ENCODE measurements at places on chromosomes 2 and 18.
A peak's percentile ranks its signal among the peaks of the same experiment; 100 is the strongest.

DNA sequence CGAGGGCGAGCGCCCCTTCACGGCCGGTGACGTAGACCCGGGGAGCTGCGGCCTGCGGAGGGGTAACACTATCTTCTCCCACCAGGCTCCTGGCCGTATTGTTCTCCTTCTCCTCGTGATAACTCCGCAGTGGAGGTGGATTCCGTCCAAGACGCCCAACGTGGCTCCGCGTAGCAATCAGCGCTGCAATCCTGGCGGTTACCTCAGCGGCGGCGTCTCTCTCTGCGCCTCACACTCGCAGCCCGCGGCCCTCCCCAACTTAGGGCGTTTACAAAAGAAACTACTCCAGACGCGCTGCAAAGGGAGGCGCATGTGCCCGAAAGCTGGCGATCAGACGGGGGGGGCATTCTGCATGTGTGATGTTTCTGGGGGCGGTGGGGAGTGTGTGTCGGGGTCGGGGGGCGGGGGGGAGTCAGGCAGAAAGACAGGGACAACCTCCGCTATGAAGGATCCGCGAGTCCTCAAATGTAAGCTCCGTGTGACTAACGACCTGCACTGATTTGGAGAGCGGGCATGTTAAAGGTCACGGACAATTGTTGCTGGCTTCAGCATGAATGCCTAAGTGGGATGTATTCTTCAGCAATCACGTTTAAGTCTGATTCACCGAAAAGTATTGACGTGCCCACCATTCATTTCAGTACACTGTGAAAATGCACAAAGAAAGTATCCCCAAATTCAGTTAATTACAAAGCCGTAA is 1.3 kb upstream of the ZNF516 start:
- DNase-seq: peak; percentile 20

- DNase-seq: no peak
These were observed 4.9 kb downstream of the CYP26B1 start for GRCh38 chr2:72142570-72143440.

DNA sequence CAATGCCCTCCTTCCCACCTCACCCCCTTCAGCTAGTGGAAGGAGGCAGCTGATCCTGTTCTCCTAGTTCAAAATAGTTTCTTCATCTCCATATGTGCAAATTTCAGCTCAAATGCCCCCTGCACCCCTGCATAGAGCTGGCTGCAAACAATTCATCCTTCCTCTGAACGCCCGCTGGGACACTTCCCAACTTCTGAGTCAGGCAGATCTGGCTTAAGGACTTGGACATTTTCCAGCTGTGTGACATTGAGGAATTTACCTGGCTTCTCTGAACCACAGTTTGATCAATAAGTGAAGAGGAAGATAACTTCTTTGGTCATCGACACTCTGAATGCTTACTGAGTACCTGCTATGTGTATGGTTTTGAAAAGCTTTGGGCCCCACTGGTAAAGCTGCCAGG is 23.5 kb downstream of the PTGR3 start:
- no peak for DNase-seq

- DNase-seq: no peak
These were observed 94.5 kb downstream of the DPP4 start for GRCh38 chr2:161979490-161979889.

- no peak for DNase-seq
These were observed 8.9 kb downstream of the CCL20 start for GRCh38 chr2:227822416-227823003.

DNA sequence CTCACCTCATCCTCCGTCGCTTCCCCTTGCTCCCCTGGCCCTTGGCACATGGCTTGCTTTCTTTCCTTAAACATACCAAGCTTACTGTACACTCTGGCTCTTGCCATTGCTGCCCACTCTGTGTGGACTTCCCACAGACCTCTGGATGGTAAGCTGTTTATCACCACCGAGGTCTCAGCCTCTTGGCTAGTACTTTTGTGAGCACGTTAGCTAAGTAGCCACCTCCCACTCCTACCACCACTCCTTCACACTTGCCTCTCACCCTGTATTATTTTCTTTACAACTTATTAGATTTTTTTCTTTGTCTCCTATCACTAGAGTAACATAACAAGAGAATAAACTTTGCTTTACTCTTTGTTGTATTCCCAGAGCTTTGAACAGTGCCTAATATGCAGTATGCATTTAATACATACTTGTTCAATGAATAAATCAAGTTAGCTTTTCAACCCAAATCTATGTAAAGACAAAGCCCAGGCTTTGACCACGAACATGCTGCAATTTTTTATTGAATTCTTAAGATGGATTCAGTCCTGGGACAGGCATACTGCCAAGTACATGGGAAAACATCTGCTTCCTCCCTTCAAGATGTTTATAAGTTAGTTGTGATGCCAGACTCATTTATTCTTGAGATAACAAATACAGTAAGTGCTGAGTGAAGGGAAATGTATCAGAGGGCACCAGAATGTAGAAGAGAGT is 25.0 kb upstream of the MSGN1 start:
- DNase-seq: no peak

- DNase-seq: no peak
These were observed 498.7 kb upstream of the SPRED2 start for GRCh38 chr2:65931056-65931455.

- DNase-seq: no peak
These were observed at the start of gene DCC for GRCh38 chr18:52339891-52340371. Gene DCC (plus strand): TSS chr18:52340197. CDS start chr18:52340788, 591 bp downstream.

- no peak for DNase-seq
These were observed 7.8 kb downstream of the MERTK start for GRCh38 chr2:111905990-111906735.

- DNase-seq: no peak
These were observed 13.2 kb upstream of the SERTAD2 start for GRCh38 chr2:64666810-64667438.

DNA sequence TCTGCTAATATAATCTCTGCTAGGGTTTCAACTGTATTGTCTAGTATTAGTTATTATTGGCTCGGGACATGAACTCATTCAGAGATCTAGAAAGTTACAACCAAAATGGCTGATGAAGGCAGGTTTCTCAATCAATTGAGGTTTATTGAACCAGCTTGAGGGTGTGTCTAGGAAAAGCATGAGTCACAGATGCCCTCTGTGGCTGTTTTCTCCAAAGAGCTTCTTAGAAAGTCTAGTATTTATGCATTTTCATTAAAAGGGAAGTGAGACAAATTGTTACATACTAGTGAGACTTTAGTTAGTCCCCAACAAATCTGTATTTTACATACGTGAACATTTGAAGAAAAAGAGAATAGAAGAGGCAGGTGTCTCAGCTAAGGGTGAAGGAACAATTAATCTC is 23.0 kb upstream of the RTTN start:
- DNase-seq: no peak

GRCh38 chr2:196718419-196719109 is 79.0 kb downstream of the CCDC150 start:
- no peak for DNase-seq

GRCh38 chr2:195121341-195121740 is 535.7 kb upstream of the SLC39A10 start:
- DNase-seq: no peak

DNA sequence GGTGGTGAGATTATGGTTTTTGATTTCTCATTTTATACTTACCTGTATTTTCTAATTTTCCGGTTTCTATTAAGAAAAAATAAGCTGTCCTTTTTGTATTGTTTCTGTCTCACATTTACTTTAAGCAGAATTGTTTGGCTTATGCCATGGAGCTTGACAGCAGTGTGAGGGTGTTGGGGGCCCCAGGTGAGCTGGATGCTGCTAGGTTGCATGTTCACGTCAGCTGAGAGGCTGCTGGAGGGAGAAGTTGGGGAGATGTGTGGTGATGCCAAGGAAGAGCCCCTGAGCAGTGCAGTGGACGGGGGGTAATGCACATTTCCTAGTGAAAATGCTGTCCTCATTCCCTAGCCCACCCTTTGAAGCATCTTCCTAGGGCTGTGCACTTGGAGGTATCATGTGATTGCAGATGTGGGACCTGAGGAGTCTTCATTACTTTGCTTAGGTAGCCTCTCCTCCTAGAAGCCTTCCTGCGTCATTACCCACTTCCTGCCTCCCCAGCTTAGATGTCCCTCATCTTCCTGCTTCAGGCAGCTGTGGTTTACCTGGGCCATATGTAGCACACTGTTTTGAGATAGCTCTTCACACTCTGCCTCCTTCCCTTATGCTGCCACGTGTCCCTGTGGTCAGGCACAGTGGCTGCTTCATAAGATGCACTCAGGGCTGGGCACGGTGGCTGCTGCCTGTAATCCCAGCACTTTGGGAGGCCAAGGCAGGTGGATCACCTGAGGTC is 16.2 kb downstream of the ATG16L1 start:
- DNase-seq: peak; percentile 79

GRCh38 chr2:143909577-143910353 is 610.2 kb downstream of the ZEB2 start:
- no peak for DNase-seq

- no peak for DNase-seq
These were observed 35.4 kb upstream of the HNMT start for GRCh38 chr2:137928547-137929518.

DNA sequence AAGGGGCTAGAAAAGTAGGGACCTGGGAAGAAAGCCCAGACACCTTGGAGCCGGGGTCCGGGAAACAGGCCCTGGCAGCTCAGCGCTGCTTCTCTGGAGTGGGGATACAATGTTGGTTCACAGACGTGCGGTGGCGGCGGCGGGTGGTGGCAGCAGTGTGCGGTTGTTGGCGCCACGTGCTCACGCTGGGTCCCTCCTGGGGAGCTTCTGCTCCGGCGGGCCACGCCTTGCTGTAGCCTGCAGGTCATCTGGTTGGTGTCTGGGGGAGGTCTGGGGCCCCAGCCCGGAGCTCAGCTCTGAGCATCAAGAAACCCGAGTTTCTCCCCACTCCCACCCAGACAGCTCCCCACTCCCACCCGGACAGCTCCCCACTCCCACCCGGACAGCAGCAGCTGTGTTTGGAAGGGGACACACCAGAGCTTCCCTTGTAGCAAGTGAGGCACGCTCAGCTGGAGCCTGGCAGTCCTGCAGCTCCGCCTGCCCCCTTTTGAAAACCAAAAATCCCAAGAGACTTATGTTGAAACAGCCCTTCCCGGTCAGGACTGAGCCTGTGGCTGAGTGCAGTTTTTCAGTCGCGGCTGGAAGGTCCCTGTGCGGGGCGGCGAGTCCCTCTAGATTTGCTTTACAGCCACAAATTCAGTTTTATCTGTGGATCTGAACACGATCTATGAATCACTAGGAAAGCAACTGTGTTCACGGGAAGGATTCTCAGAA is 46.9 kb downstream of the NFATC1 start:
- no peak for DNase-seq

- DNase-seq: no peak
These were observed 68.8 kb downstream of the UNC80 start for GRCh38 chr2:209840434-209840833.

DNA sequence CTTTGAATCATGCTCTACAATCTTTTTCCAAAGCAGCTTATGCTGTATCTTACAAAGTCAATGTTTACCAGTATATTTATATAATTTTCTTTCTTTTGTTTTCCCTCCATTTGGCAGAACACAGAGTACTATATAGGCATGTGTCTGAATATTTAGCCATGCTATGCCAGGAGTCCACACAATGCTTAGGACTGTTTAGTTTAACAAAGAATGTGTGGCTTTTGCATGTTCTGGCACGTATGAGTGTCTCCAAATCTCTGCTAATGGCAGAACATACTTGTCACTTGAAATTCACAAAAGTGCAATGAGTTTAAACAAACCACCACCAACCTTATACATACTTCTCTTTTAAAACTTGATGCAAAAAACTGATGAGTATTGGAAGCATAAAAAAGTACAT is 268.0 kb downstream of the NR4A2 start:
- DNase-seq: no peak

- no peak for DNase-seq
These were observed 46.6 kb upstream of the AGAP1 start for GRCh38 chr2:235447210-235447609.

GRCh38 chr2:112686348-112687217 is 34.2 kb upstream of the NT5DC4 start:
- DNase-seq: no peak

DNA sequence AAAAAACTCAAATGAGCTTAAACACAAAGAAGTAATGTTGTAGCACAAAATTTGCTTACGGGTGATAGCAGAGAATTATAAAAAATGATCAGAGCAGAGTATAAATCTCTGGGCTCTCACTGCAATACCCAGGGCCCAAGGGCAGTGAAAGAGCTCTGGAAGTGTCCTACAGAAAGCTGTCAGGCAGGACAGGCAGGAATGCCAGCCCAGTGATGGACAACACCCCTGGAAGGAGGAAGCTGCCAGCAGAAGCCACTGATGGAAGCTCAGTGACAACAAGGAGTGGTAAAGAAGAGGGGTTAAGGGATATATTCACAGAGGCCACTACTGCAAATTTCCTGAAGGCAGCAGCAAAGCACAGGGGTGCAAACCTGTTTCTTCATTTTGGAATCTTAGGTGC is 214.9 kb downstream of the L3MBTL4 start:
- DNase-seq: no peak

DNA sequence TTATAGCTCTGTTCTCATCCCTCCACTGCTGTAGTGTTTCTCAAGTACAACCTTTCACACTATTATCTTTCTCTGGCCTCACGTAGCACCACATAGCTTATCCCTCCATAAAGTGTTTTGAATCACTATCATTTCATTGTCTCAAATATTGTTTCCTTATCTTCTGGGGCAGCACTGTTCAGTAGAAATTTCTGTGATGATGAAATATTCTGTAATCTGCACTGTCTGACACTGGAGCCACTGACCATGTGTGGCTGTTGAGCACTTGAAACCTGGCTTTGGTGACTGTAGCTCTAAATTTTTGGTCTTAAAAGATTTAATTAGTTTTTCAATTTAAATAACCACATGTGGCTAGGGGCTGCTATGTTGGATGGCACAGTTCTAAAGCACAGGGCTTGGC is 78.9 kb downstream of the CPS1 start:
- DNase-seq: no peak

DNA sequence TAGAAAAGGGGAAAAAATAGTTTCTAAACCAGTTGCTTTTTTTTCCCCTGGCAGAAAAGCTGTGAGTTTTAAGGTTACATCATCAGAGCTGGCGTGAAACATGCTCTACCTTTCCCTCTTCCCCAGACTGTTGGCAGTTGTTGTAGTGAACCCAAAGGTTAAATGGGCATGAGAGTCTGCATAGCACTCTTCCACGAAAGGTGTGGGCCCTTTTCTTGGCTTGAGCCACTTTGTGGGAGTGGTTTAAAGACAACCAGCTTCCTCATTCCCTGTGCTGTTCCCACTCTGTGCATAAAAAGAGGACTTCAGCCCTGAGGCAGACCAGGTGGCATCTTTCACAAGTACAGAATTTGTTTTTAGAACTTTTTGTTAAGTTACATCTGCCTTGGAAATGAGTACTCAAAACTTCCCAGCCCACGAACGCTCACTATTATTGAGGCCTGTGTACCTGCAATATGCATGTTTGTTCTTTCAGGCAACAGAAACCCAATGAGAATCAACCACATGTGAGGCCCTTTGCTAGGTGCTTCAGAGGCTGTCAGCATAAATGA is 243.8 kb downstream of the BABAM2 start:
- no peak for DNase-seq

DNA sequence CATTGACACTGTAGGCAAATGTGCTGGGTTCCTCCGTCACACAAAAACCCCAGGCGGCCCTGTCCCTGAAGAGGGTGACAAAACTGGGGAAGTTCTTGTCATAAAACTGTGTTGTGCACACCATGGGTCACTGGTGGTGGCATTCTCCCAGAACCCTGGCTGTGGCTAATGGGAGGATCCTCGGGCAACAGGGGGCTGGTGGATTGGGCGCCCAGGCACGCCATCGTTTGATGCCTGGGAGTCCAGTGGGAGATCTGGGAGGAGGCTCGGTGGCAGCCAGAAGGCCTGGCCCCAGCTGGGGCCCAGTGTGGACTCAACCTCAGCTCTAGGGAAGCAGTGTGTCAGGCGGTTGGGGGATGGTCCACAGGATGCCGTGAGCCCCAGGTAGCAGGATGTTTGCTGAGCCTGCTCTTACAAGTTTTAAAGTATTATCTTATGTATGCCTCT is 140.7 kb downstream of the ACOXL start:
- DNase-seq: peak; percentile 80

- no peak for DNase-seq
These were observed 107.5 kb downstream of the TTC27 start for GRCh38 chr2:32735348-32735747.
